Activated CD4-positive, alpha-beta T cell treated with anti-CD3 and anti-CD28 coated beads, Interleukin-2, Interleukin-4, amounts not matched to agents 100 ng/mL and 50 ng/mL, durations not matched to agents 16 hours and 8 hours (primary cell): ENCODE measurements at places on chromosomes 12 and 14.

GRCh38 chr14:64844272-64844671, 35.4 kb downstream of the SPTB start:
- no peak for DNase-seq

GRCh38 chr14:69087061-69087461, 65.9 kb downstream of the DCAF5 start:
- no peak for DNase-seq

GRCh38 chr12:62787023-62787422, 147.9 kb downstream of the PPM1H start:
- no peak for DNase-seq

DNA sequence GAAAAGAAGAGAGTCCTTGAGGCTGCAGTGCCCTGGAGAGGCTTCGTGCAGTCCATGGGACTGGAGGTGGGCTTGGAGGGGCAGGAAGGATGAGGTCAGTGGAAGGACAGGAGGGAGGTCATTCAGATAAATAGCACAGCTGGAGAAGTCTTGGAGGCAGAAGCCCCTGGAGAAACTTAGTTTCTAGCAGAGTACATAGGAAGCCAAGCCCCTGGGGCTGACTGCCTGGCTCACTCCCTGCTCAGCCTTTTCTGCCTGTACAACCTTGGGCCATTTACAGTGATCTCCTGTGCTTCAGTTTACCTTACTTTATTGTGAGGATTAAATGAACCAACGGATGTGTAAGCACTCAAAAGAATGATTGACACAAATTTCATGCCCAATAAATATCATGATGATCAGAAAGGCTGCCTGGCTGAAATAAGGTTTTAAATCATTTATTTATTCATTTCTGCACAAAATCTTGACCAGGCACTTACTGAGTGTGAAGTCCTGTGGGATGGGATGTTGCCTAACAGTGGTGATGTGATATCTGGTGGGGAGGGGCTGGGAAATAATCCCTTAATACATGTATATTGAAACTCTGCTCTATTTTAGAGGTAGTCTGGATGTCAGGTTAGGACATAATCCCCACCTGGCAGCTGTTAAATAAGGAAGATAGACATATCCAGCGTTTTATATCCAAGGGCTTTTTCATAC, 54.3 kb downstream of the PLEKHG7 start:
- DNase-seq: no peak

- DNase-seq: no peak
Observed at GRCh38 chr12:63846238-63846967, 1.9 kb downstream of the SRGAP1 start.

DNA sequence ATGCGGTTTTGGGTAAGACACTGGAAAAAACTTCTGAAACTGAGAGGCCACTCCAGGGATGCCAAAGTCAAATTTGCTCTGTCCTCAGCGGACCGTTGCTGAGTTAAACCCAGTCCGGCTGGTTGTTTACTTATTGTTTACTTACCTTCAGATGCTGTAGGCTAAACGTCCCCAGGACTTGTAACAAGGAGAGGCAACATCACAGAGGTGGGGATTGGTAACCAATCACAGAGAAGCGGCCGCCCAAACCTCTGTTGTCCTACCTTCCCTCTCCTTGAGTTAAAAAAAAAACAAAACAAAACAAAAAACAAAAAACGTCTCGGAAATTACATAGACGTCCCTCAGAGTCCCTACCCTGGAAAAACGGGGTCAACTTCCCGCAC, 380 bp downstream of the ANO2 start:
- no peak for DNase-seq

GRCh38 chr14:75063013-75063412, 811 bp downstream of the ACYP1 start:
- DNase-seq: no peak

DNA sequence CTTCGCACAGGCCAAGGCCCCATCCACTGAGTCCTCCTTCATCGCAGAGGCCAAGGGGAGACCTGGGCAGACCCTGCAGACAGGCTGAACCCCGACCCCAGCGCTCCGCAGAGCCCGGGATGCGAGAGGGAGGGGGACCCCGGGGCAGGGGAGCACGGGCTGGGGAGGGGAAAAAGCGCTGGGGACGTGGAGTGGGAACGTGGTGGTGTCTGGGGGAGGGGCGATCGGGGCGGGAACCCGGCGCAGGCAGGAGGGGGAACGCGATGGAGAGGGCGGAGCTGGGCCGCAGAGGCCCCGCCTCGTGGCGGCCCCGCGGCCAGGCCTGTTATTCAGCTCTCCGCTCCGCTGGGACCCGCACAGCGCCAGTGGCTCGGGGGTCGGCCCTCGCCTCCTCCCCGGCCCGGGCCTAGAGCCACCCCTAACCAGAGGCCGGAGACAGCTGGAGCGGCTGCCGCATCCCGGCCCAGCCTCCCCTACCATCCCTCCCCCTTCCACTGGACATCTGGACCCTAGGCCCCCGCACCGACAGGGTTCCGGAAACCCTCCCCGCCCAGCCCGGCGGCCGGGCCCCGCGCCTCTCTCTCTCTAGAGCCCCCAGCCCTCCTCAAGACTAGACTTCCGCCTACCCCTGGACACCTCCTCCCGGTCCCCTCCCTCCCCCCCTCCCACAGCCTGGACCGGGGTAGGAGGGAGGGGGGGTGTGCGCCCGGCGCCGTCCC, at the start of gene ARHGEF25:
Gene ARHGEF25 (plus strand): TSS at position 328 of the 719 bp plus-strand sequence. CDS start 460 bp downstream, outside the sequence.
- DNase-seq: no peak

DNA sequence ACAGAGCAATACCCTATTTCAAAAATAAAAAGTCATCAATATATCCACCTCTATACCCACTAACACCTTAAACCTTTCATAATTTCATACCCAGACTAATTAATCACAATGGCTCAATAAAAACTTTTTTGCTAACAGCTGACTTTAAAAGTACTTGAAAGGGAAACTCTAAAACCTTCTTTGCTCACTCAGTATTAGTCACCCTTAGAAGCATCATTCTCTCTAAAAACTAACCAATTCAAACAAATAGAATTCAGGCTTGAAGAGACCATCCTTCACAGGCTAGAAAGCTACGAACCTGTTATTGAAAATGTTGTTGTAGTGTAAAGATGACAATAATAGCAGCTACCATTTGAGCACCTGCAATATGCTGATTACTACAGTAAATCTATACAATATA, 37.2 kb downstream of the HECTD1 start:
- no peak for DNase-seq

- DNase-seq: no peak
Observed at GRCh38 chr12:64077922-64078321, 144.2 kb downstream of the KICS2 start.

DNA sequence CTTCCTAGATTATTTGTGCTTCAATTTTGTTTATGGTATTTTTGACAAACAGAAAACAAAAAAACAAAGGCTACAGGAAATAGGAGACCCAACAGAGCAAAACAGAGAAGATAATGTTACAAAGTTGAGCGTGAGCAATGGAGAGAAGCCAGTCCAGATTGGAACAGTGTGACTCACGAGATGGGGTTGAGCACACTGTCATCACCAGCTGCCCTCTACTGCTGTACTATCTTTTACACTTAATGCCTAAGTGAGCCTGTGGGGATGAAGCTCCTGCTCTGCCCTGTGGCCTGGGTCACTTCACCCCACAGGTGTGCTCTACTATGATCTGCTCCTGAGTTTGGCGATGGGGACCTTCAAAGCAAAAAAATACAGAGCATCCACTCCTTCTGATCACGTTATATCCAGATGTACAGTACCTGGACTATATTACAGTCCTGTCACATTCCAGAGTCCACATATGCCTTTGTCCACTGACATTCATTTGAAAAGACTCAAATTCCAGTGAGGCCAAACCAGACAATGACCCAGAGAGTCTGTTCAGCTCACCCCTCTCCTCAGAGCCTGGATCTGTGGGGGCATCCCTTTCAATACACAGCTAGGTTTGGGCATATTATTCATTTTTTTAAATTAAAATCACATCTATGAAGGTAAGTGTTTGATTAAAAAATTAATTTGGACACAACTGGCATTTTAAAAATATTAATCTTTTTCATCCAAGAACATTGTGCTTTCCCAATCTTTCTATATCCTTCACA, 4.4 kb downstream of the IPO8 start:
- DNase-seq: no peak

GRCh38 chr12:49565406-49566265, 2.3 kb downstream of the MCRS1 start:
- no peak for DNase-seq

DNA sequence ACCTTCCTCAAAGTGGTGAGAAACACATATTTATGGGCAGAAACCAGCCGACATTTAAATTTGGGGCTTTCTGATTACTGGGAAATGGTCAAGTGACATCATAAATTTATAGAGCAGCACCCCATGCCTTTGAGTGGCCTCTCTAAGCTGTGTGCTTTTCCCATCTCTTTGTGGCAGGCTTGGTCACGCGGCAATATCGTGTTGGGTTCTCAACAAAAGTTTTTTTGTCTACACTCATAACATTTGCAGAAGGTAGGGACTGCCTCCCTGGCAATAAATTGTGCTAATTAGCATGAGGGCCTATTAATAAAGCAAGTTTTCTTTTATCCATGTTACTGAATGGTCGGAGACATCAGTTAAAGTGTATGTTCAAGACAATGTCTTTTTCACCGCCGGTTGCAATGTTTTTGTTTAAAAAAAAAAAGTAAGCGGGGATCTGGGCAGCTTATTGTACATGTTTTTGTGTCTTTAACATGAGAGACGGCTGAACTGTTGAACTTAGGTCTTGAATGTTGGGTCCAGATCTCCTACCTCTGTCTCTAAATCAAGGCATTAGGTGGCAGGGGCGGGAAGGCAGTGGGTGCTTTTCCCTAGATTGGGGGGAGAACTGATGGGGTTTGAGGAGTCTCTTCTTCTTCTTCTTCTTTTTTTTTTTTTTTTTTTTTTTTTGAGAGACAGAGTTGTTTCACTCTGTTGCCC, 193.3 kb downstream of the PHETA1 start:
- no peak for DNase-seq

DNA sequence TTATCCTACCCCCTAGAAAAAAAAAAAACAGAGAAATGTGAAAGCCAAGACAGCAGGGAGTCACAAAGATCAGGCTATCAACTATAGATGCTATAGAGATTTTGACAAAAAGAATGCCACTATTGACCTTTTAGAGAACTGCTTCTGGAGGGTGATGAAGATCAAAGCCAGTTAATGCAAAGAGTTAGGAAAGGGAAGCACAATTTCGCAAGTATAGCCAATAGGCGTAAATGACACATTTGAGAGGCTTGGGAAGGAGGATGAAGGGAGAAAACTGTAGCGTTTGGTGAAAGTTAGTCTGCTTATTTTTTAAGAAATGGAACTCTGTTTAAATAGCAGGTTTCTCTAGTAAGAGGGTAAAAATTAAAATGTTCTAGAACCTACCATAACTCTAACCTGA, 190.7 kb downstream of the DUSP6 start:
- DNase-seq: no peak

DNA sequence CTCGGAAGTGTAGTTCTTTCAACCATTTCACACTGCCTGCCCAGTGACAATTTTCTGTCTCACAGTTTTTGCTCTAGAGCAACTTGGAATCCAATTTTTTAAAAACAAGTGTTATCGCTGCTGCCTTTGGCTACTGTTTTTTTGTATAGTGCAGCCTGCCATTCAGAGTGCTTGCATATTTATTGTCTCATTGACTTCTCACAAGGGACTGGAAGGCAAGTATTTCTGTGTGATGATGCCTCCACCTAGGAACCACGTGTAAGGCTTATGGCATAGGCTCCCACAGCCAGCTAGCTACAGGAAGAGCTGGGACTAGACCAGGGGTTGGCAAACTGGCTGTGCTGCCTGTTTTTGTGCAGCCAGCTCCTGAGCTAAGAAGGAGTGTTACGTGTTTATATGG, 903 bp downstream of the PARPBP start:
- DNase-seq: peak; percentile 23

GRCh38 chr12:2851931-2852330, 4.9 kb downstream of the TEX52 start:
- no peak for DNase-seq

DNA sequence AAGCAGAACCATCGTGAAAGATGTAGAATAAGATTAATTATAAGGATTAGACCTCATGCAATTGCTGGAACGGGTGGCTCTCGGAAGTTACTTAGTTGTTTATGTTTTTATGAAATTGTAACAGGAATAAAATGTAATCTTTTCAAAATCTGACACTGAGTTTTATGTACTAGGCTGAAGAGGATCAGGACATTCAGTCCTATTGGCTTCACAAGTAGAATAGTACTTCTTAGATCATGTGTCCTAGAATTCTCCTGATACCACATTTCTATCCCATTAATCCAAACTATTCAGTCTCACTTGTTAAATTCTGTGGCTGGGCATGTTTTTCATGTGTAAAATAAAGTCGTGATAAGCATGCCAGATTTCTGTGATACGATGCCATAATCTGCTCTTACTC, 423.5 kb upstream of the OR4E1 start:
- DNase-seq: no peak

GRCh38 chr14:89140326-89140725, 276.7 kb downstream of the FOXN3 start:
- DNase-seq: no peak

GRCh38 chr14:95533822-95534221, 1.0 kb upstream of the GLRX5 start:
- no peak for DNase-seq

DNA sequence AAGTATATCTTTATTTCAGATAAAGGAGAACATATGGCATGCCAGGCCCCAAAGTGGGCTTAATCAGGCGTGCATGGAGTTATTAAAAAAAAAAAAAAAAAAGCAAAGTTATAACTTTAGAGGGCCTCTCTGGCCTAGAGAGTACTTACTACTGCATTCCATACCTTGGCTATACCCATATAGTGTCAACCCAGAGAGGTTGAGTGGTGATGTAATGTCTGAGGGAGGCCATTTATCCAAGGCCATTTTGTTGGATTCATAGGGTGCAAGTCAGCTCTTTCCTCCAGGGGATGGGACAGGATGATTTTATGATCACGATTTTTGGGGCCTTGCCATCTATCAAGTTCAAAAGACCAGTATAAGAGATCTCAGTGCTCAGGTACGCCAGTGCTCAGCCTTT, 66.4 kb downstream of the DCAF5 start:
- no peak for DNase-seq

DNA sequence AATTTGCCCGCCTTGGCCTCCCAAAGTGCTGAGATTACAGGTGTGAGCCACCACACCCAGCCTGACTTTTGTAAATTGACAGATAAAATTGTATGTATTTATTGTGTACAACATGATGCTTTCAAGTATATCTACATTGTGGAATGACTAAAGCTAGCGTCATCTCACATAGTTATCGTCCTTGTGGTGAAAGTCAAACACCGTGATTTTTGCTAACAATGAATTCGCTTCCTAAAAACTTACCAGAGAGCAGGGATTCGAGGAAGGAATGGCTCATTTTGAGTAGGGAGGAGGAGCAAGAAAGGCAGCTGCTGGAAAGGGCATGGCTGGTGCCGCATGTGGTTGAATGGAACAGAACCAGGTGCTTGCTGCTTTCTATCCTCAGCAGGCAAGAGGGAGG, 85.4 kb downstream of the LGMN start:
- DNase-seq: no peak
